Type B pancreatic cell (in vitro differentiated cells): ENCODE measurements at places on chromosomes 2 and 18.
A peak's percentile ranks its signal among the peaks of the same experiment; 100 is the strongest.

- DNase-seq = no peak
These were observed 74.2 kb upstream of the TMEM200C start for GRCh38 chr18:5969355-5969988.

DNA sequence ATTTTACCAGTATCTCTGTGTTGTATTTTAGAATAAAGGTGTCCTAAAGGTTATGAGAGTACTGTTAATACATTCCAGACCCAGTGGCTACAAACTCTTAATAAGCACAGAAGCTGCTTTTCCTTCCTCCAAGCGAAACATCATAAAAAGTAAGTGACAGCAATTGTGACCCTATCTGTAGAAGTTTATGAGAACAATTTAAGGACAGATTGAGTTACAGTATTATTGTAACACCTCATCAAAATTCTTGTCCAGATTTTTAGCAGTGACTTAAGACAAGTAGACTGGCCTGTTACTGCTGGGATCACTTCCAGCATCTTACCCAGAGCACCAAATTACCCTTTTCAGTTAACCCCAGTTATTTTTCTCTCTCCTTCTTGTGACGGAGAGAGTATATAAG is 154.6 kb downstream of the ERBB4 start:
- DNase-seq = no peak

GRCh38 chr2:127023504-127023903 is 83.5 kb downstream of the BIN1 start:
- no peak for DNase-seq

DNA sequence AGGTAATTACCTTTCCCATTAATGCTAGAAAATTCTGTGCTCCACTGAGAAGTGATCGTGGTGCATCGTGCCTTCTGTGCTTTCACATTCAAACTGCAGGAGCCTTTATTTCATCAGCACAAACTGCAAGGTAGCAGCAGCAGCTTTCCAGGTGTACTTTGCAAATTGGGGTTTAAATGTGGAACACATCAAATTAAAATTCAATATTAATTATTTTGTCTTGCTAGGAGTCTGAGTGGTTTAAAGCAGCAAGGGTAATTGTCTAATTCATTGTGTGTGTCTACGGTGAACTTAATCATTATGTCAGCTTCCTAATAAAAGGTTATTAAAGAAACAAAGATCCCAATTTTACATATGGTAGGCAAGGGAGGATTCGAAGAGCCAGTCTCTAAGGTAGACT is 180.8 kb upstream of the ATP5MC3 start:
- DNase-seq = no peak

GRCh38 chr2:118014492-118014824 is 588 bp upstream of the CCDC93 start:
- DNase-seq = no peak

GRCh38 chr2:120771111-120771780 is 35.6 kb downstream of the GLI2 start:
- DNase-seq = no peak

DNA sequence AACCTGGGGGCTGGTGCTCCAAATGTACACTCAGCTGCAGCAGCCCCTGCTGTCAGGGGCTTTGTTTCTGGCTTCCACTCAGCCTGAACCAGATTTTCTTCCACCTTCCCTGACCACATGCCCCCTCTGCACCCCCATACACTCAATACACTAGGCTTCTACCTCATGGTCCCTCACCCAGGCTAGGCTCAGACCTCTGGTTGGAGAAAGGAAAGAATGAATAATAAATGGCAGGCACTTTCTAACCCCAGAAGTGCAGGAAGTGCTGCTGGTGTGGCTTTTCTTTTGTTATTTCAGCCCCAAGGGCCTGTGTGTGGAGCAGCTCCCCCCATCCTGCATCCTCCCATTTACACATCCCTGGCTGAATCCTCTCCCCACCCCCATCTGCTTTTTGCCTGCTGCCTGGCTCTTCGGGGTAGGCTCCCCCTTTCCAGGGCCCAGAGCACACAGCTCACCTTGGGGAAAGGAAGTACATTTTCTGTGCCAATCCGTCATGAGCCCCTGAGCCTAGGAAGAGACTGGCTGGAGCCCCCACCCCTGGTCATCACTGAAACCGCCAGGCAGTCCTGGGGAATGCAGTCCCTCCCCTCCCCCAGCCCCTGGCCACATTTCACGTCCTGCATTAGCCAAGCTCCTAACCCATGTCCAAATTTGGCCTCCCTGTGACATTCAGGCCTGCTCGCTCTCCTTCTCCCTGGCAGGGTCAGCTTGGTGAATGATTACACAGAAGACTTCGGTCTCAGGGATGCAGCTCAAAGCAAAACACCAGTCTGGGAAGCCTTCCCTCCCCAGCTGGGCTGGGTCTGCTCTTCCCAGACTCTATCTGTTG is 2.6 kb downstream of the DYSF start:
- no peak for DNase-seq

DNA sequence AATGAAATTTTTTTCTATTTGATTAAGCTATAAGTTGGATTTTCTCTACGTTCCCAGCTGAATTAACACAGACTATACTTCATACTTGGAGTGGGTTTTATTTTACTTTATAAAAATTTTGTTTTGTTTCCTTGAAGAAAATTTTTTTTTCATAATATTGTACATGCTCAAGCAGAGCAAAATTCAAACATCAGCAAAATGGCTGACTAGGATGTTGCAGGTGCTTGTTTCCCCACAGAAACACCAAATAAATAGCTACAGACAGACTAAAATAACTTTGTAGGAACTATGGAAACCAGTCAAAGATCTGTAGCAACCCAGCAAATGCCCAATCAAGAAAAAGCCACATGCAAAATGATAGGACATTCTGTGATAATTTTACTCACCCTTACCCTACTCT is 82.3 kb downstream of the CCDC138 start:
- DNase-seq = no peak

- no peak for DNase-seq
These were observed 1.2 kb downstream of the RAPH1 start for GRCh38 chr2:203533676-203534591.

DNA sequence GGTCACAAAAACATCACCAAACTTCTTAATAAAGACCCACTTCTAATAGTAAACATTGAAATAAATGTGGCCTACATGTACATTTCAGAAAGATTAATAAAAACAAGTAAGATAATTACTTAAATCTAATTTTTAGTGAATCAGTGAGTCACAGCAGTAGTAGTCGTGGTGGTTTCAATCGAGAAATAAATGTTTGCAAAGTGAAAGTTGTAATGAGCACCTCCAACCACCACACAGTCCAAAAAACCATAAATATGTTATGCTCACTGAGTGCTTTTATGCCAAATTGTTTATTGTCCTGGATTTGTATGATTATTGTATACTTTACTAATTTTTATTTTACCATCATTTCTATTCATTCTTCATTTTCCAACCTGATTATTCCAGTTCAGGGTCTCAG is 61.8 kb upstream of the SPOPL start:
- DNase-seq = no peak

DNA sequence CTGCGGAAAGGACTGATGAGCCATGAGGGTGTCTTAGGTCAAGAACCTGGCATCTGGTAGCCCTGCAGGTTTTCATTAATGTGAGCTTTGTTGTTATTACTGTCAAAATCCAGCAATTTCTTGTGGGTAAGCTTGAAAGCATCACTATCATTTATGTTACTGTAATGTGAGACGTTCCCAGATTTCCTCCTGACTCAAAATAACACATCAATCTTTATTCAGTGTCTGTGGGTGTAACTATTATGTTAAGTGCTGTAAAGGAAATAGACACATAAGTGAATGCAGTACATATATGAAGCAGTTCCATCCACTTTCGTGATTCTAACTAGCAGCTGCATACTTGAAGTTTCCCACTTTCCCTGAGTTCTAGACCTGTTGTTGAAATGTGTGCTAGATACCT is 89.8 kb downstream of the FHOD3 start:
- DNase-seq = no peak

DNA sequence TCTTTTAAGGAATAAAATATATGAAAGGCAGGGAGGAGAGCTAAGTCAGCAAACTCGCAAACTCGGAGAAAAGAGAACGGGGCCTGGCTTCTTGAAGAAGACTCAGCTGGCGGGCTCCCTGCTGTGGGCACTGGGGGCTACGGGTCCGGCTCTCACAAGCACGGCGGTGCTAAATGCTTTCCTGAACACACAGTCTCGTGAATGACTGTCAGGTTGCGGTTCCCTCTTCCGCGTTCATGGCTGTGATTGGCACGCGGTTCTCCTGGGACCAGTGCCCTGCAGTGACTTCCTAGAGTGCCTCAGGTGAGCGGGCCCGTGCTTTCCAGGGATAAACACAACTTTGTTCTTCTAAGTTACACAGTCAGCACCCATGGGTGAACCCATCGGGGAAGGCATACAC is 208.4 kb downstream of the HDAC4 start:
- peak; percentile 53 for DNase-seq

GRCh38 chr2:53848062-53848461 is 11.7 kb downstream of the GPR75 start:
- no peak for DNase-seq

- DNase-seq = no peak
These were observed 202.9 kb downstream of the CCDC85A start for GRCh38 chr2:56386657-56387056.

GRCh38 chr2:106095478-106096298 is 98.4 kb downstream of the UXS1 start:
- no peak for DNase-seq

DNA sequence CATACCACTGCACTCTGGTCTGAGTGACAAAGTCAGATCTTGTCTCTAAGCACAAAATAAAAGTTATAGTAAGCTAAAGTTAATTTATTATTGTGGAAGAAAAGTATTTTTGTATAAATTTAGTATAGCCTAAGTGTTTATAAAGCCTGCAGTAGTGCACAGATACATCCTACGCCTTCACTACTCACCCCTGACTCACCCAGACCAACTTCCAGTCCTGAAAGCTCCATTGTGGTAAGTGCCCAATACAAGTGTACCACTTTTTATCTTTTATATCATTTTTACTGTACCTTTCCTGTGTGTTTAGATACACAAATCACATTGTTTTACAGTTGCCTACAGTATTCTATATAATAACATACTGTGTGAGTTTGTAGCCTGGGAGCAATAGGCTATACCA is 57.5 kb downstream of the UBE2E3 start:
- DNase-seq = no peak

GRCh38 chr2:235864733-235865515 is 303.3 kb downstream of the GBX2 start:
- DNase-seq = no peak

DNA sequence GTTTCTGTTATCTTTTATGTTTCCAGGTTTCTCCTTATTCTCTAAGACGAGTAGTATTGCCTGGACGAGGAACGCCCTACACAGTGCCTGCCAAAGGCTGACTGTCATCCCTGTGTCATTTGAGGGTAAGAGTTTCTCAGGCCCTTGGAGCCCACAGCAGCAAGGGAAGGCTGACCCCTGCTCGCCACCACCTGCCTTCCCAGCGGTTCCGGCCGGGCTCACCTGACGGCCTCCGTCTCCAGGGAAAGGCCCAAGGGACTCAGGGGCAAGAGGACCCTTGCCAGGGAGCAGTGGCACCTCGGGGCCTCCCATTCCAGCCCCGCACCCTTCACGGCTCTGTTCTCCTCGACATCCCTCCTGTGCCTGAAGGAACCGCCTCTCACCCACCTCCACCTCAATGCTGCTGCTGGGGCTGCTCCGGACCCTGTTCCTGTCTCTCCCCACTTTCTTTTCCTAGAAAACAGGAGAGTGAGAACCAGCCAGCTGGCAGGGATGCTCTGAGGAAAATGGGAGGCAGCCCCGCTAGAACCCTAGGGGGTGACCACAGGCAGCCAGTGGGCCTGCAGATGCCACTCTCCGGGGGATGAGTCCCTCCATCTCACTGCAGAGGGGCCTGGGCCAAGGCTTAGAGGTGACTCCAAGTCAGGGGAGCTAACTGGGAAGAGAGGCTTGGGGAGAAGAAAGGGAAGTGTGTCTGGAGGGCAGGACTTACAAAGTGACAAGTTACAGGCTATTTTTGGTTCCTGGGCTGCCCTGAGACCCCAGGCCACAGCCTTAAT is 1.9 kb downstream of the LIMS2 start:
- DNase-seq = no peak

GRCh38 chr2:234453216-234453615 is 43.7 kb downstream of the ARL4C start:
- DNase-seq = no peak

DNA sequence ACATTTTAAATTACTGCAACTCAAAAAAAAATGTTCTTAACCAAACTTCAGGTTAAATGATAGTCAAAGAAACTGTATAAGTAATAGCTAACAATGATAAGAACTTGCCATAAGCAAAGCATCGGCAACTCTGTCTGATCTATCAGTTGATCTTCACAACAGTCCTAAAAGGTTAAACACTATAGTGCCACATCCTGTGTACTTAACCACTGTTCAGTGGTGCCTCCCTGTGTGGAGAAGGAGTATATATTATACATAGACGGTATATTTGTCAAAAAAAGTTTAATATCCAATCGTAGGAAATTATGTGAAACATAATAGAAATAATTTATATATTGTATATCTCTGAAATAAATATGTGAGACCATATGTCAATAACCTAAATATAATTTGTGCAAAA is 13.0 kb downstream of the DTNA start:
- no peak for DNase-seq

- DNase-seq = no peak
These were observed 19.3 kb downstream of the FEZ2 start for GRCh38 chr2:36578343-36579296.

GRCh38 chr2:64943387-64944150 is 45.6 kb upstream of the SLC1A4 start:
- DNase-seq = no peak

GRCh38 chr2:133438848-133439564 is 129.3 kb downstream of the NCKAP5 start:
- DNase-seq = no peak

- DNase-seq = no peak
These were observed 60.2 kb downstream of the TRPM8 start for GRCh38 chr2:233977296-233977837.

DNA sequence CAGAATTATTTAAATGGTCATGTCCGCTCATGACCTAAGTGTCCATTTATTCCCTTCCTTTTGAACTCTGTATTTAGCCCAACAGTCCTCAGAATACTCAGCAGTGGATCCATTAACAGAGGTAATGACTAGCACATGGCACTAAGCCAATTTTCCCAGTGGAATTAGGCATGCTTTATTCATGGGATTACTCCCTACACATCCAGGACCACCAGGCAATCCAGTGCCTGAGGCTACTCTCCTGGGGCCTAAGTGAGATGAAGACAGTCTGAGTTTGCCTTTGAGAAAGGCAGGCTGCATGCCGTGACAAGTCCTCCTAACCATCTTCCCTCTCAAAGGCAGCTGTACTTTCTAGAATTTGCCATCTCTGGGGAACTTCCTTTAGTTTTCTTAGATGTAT is 128.6 kb downstream of the SPOPL start:
- no peak for DNase-seq
